Hematopoietic multipotent progenitor cell (in vitro differentiated cells): ENCODE measurements at places on chromosomes 5 and 9. TPM values are rescaled to one million over a fixed set of nuclear protein-coding genes. Genes with fewer than 3 reads are reported as not detected.

The MARCOL gene
- total RNA-seq, result not detected

The TXNDC8 gene
- not detected for total RNA-seq

The CRAT gene
- 46.9 TPM for total RNA-seq

The FBP2 gene
- not detected for total RNA-seq

The SOHLH1 gene
- total RNA-seq, result not detected

The UHRF2 gene
- total RNA-seq, result 50.9 TPM

The REEP5 gene
- 15.9 TPM for total RNA-seq
